ENCODE measurements at places on chromosomes 12 and 14. TPM values are rescaled to one million over a fixed set of nuclear protein-coding genes. Genes with fewer than 3 reads are reported as not detected.

Gene RNF212B
- 0.05 TPM for total RNA-seq

Gene ZDHHC22
- not detected for total RNA-seq

DNA sequence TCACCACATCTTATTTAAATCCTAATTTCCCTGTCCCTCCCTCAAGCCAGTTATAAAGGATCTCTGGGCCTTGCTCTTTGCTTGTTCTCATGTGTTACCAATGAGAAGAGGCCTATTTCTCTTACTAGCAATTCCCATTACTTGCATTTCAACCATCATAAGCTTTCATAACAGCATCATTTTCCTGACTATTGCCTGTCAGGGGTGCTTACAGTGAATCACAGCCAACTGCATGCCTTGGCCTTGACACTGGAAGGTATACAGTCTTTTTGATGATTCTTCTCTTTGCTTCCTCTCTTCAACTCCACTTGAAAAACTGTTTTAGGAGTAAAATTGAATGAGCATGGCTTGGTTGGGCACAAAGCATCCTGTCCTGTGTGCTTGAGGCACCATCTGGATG lies 127.0 kb downstream of the NPAS3 start:
- no peak overlapping the region for H3K27ac ChIP-seq
- H3K4me1 ChIP-seq, result no peaks in the 10 kb centered on the region
- no peaks in the 10 kb centered on the region for H3K27me3 ChIP-seq

DNA sequence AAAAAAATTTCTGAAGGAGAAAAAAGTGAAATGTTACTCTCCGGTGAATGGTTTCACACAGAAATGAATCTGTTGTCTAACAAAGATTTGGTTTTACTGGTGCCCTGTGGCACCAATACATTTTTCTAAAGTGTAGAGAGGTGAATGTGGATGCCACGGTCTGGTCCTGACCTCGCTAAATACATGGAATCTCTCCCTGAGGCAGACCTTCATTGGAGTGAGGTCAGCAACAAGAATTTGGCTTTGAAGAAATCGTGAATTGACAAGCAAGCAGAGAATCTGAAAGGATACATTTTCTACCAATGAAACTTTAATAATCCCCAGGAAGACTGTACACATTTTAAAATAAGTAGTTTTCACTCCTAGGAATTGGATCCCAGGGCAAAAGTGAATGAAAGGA lies 81.2 kb upstream of the OTOGL start:
- DNase-seq, result no peak
- no peaks in the 10 kb centered on the region for H3K4me1 ChIP-seq
- no peak overlapping the region for H3K27ac ChIP-seq
- no peaks in the 10 kb centered on the region for H3K36me3 ChIP-seq

Gene KRT79
- total RNA-seq, result 1.0 TPM

Gene SLCO1B3
- not detected for total RNA-seq

DNA sequence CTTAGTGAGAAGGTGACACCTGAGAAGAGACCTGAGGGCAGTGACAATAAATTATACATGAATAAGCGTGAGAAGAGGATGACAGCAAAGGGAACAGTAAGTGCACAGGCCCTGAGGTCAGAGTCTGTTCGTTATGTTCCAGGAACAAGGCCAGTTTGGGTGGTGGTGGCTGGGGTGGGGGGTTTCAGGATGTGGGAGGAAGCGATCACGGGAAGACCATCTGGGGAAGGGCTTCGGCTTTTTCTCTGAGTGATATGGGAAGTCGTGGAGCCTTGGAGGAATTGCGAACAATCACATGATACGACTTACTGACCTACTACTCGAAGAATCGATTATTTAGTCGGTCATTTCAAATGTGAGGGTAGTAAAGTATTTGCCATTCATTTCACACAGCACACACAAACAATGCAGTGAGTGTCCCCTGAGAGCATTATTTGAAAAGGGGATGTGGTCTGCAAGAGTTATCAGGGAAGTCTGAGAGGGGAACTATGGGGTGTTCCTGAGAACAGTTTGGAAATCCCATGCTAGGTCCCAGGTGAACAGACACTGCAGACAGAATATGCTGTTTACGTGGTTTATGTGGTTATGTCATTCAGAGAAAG lies 94.7 kb downstream of the SLC38A1 start:
- H3K4me3 ChIP-seq, result no peak overlapping the region
- no peak for DNase-seq
- H3K27ac ChIP-seq, result no peak overlapping the region
- no peaks in the 10 kb centered on the region for H3K36me3 ChIP-seq
- H3K4me1 ChIP-seq, result peaks cover 6% of the 10 kb centered on the region

- H3K4me3 ChIP-seq, result no peak overlapping the region
- H3K36me3 ChIP-seq, result no peaks in the 10 kb centered on the region
- H3K27ac ChIP-seq, result no peak overlapping the region
Observed at GRCh38 chr14:24085215-24085614, 8.9 kb upstream of the PCK2 start.

Gene FGF6
- not detected for total RNA-seq

Gene CLEC9A
- total RNA-seq, result 16.2 TPM

GRCh38 chr12:79635676-79636075 lies 55.1 kb downstream of the PAWR start:
- H3K27ac ChIP-seq, result no peak overlapping the region
- no peak overlapping the region for H3K4me3 ChIP-seq
- DNase-seq, result no peak

- H3K27ac ChIP-seq, result no peak overlapping the region
- H3K36me3 ChIP-seq, result no peaks in the 10 kb centered on the region
- DNase-seq, result no peak
- H3K4me3 ChIP-seq, result no peak overlapping the region
- H3K4me1 ChIP-seq, result no peaks in the 10 kb centered on the region
Observed at GRCh38 chr14:59017285-59017965, 171.0 kb upstream of the DAAM1 start.

DNA sequence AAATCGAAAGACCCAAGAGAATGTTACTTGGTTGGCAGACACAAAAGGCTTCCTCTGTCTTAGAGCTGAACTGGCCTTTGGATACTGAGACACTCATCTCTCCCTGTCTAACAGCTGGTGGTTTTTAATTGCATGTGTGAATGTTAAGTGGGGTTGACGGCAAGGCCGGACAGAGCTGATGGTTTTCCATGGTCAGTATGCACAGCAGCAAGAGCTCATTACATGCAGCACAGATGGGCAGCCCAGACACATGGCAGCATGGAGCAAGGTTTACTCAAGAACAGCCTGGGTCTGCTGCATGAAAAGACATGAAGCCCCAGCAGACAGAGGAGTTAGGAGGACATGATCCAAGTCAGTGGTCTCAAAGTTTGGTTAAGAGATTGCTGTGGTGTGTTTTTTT lies 27.8 kb upstream of the CACNA2D4 start:
- DNase-seq, result no peak
- H3K27me3 ChIP-seq, result no peaks in the 10 kb centered on the region
- peaks cover 32% of the 10 kb centered on the region for H3K36me3 ChIP-seq
- H3K27ac ChIP-seq, result no peak overlapping the region

DNA sequence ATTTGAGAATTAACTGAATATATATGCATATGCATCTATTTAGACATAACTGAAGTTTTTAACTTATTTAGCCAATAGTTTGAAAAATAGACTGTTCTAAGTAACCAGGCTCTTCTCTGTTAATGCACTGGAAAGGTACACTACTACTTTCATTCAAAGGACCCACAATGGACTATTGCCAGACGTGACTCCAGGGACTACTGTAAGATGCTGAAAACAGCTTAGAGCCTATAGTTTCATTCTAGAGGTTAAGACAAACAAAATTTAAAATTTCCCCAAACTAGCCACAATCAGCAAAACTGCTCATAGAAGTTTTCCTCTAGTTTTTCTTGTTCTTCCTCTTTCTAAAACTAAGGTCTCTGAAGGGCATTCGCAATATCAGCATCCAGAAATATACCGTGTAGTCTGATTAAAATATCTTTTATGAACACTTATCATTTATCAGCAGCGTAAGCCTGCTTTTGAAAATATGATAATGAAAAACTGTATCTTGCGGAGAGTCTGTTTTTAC lies 10.4 kb downstream of the APPL2 start:
- H3K36me3 ChIP-seq, result peaks cover 33% of the 10 kb centered on the region
- H3K27me3 ChIP-seq, result no peaks in the 10 kb centered on the region

Gene JAG2
- 8.8 TPM for total RNA-seq

Gene PITPNM2
- 55.9 TPM for total RNA-seq

DNA sequence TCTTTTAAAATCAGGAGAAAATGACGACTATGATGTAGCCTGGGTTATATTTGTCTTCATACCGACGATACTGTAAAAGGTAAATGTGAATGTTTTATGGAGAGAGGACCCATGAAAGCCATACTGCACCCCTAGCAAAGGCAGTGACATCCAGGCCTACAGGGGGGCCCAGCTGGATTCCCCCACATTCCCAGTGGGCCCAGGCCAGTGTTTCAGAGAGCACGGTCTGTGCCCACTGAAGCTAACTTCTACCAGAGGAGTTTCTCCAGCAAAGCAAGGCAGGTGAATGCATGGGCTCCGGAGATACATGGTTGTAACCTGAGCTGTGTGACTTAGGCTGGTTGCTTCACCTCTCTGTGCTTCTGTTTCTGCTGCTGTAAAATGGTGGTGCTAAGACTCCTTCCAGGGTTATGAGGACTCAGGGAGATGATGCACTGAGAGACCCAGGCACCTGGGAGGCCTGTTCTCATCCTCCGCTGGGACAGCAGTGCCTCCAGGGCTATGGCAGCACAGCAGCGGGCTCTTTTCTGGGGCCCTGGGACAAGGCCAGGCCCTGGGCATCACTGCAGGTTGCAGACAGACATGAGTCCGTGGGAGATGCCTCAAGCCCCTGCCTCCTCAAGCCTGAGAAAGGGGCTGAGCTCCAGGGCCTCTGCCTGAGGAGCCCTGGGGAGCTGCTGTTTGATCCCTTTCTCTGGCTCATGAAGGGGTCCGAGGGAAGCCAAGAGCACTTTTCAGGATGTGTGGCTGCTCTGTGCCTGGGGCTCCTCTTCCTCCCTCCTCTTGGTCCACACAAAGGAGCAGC lies 73.7 kb downstream of the SERPINA3 start:
- DNase-seq, result no peak
- H3K27ac ChIP-seq, result no peak overlapping the region
- no peaks in the 10 kb centered on the region for H3K4me1 ChIP-seq
- no peaks in the 10 kb centered on the region for H3K36me3 ChIP-seq
- H3K4me3 ChIP-seq, result no peak overlapping the region

DNA sequence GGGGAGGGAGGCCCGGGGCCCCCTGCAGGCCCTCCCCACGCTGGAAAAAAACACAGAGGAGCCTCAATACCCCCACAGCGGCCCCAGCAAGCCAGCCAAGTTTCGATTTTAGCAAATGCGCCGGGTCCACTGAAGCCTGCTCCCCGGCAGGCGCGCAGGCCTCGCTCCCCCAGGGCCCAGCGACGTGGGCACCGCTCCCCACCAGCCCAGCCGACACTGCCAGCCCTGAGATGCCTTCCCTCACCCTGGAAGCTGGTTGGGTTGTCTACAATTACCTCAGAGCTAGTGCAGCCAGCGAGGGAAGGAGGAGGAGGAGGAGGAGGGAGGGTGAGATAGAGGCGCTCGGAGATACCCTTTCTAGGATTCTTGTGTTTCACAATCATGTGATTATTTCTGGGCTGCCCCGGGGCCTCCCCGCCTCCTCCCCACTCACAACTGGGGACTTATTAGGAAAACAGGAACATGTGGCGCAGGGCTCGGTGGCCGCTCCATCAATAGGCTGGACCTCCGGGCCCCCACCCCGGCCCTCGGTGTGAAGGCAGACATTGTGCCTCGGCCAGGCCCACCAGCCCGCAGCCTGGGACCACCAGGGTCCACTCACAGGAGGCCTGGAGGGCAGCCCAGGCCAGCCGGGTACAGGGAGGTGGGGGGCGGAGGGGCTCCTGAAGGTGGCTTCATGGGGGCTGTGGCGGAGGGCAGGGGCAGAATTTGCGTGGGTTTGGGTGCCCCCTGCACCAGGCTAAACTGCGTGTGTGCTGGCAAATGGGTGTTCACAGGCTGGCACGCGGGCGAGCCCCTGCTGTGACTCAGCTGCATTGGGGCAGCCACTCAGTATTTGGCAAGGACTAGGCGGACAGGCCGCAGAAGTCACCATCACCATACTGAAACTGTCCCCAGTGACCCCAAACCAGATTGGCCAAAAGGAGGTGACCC lies 109.9 kb downstream of the NCOR2 start:
- no peak for DNase-seq
- peaks cover 55% of the 10 kb centered on the region for H3K4me1 ChIP-seq
- H3K27me3 ChIP-seq, result no peaks in the 10 kb centered on the region

Gene SMOC1
- total RNA-seq, result 0.19 TPM
